Fibroblast of skin of right quadriceps (primary cell): ENCODE measurements at places on chromosomes 6 and 20.

- no peak for DNase-seq
Observed at GRCh38 chr20:62429455-62430310, 2.3 kb upstream of the RBBP8NL start.

- no peak for DNase-seq
Observed at GRCh38 chr6:16521528-16521927, 239.7 kb downstream of the ATXN1 start.

DNA sequence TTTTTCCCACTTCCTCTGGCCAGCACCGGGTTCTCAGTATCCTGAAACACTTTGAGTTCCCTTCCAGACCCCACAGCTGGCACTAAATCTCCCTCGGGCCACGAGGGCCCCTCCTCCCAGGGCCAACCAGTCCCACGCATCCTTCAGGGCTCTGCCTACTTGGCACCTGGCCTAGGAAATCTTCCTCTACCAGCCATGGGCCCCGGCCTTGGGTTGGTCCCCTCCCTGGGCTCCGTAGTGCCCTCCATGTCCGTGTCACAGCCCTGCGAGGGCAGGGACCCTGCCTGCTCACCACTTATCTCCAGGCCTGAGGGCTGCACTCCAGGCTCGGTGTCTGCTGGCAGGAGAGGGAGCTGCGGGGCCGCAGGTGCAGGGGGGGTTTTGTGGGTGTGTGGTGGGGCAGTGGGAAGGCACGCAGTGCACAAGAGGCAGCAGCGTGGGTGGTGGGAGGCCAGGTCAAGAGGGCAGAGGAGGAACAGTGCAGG lies 48.8 kb upstream of the CDH22 start:
- DNase-seq, result no peak

- DNase-seq, result no peak
Observed at GRCh38 chr20:44586289-44586911, 4.0 kb downstream of the PKIG start.

- no peak for DNase-seq
Observed at GRCh38 chr6:131257104-131257503, 121.8 kb downstream of the AKAP7 start.

DNA sequence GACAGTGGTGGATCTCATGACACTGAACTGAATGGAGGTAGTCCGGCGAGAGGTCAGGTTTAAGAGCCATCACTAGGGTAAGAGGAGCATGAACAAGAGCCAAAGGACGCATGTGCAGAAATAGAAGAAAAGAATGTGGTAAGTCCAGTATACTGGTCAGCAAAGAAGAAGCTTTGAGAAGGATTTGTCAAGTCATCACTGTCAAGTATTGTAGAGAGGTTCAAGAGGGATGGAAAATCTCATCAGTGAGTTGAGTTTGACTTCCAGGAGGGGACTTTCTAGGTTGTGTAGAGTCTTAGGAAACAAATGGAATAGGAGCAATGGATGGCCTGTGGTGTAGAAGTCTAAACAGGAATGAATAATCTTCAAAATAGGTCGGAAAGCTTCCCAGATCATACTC lies 161.8 kb downstream of the BTBD3 start:
- DNase-seq, result no peak
